ENCODE measurements at places on chromosomes 3 and 15.

GRCh38 chr15:40769274-40770146 is at the start of gene C15orf62:
C15orf62 (plus strand) TSS chr15:40769980; CDS start chr15:40770496, 516 bp downstream.
- DNase-seq: peak; percentile 74

GRCh38 chr3:71641674-71642073 is 58.1 kb upstream of the FOXP1 start:
- no peak for DNase-seq

DNA sequence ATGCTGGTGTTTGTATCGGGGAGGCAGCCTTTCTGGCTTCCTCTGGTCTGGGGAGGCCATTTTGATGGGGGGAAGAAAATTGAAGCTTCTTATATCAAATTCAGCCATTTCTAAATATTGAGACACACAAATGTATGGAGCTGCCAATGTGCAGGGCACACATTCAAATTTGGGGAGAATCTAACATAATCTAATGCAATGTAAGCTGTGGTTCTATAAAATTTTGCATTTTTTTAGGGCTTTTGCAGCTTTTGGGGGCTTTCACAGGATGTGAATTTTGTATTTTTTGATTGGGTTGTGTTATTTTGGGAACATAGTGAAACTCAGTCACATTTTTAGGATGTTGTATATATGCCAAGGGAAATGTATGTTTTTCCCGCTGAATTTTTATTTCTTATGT is 43.4 kb downstream of the CDIN1 start:
- no peak for DNase-seq

DNA sequence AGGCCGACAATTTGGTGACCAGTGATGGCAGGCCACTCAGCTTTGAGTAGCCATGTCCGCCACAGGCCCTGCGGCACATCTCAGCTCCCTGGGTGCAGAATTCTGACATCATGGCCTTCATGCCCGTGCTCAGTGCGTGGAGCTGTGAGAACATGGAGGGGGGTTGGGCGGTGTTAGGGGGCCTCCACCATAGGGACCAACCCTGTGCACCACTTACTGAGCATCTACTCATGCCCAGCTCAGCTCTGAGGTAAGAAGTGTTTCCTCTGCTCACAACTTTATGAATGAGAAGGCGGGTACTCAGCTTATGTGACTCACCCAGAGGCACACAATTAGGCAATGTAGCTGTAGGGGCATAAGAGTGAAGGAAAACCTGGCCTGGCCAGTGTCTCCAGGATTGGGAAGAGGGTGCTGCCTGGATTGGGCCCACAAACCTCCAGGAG is 10.5 kb downstream of the ACOX2 start:
- no peak for DNase-seq

GRCh38 chr3:111311126-111311525 is 230.9 kb upstream of the CD96 start:
- DNase-seq: no peak

- DNase-seq: no peak
Measured at GRCh38 chr3:108471426-108471825, 39.0 kb downstream of the MYH15 start.

- DNase-seq: no peak
Measured at GRCh38 chr15:65426216-65426853, 3.6 kb upstream of the IGDCC4 start.

DNA sequence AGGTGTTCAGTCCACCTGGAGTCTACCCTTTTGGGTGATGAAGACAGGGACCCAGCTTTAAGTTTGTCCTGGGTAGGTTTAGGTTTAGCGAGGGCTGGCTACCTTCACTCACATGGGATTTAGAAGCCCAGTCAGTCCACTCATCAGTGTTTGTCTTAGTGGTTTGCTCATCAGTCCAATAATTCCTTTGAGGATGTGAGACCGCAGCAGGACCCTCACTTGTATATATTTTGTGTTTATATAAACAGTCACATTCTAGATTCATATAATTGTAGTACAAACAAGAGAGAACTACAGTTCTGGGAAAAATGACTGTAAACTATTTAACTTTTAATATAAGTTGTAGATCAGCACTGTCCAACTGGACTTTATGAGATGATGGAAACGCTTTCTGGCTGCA is 18.2 kb downstream of the EFCC1 start:
- no peak for DNase-seq

GRCh38 chr3:35336601-35337000 is 302.7 kb upstream of the ARPP21 start:
- DNase-seq: no peak

DNA sequence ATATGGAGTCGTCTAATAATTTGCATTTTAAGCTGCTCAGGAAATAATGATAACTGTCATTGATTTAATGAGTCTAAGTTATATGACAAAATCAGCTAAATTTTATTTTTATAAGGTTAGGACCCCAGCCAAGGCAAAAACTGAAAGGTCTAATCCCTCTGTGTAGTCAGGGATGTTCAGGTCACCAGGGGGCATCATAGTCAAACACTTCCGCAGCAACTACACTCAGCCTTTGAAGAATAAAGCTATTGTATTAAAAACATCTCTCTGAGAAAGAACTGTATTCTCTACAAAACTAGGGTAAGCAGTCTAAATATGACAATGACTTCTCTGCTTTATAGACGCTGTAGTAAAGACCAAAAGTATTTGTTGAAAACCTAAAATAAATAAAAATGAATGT is 15.0 kb downstream of the INTS14 start:
- DNase-seq: no peak
